ENCODE measurements at places on chromosomes 6 and 20. TPM values are rescaled to one million over a fixed set of nuclear protein-coding genes. Genes with fewer than 3 reads are reported as not detected.

PPIL6 gene
- total RNA-seq, result 10.2 TPM

DNA sequence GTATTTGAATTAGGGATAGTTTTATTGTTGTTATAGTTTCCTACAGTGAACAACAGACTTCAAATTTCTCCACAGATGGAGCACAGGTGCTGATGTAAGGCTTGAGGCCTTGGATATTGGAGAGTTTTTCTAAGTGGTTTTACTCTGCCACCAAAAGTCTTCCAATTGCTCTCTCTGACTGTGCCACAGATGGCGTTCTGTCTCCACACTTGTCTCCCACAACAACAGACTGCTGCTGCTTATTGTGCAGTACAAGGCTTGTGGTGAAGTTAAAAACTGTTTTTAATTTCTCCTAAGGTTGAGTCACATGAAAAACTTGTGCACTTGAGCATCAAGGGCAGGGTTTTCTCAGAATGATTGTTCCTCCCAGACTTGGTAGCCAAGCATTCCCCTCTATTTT lies 460.9 kb upstream of the KHDRBS2 start:
- H3K27ac ChIP-seq, result no peak overlapping the region
- no peak for DNase-seq
- H3K27me3 ChIP-seq, result no peaks in the 10 kb centered on the region
- H3K4me3 ChIP-seq, result no peak overlapping the region
- no peaks in the 10 kb centered on the region for H3K36me3 ChIP-seq
- no peaks in the 10 kb centered on the region for H3K4me1 ChIP-seq

- peaks cover 68% of the 10 kb centered on the region for H3K36me3 ChIP-seq
- H3K27ac ChIP-seq, result no peak overlapping the region
- no peaks in the 10 kb centered on the region for H3K27me3 ChIP-seq
- no peak for DNase-seq
- H3K4me1 ChIP-seq, result no peaks in the 10 kb centered on the region
These were observed 9.4 kb downstream of the FNDC11 start for GRCh38 chr20:63563225-63563935.

DNA sequence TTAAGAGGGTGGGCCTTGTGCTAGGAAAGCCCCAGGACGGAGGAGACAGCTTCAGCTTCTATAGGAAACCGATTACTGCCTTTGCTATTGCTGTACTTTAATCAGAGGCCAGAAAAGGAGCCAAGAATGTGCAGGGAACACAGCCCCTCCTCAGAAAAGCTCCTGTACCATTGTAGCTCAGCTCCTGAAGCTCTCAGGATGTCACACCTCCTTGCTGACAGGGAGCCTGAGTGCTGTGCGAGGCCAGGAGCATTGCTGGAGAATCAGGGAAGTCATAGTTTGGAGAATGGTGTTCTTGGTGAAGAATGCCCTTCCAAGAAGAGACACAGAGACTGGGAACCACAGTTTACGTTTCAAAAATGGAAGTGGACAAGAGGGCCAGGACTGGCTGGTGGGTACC lies 46.8 kb downstream of the LYRM2 start:
- no peaks in the 10 kb centered on the region for H3K36me3 ChIP-seq
- H3K4me3 ChIP-seq, result no peak overlapping the region
- H3K4me1 ChIP-seq, result no peaks in the 10 kb centered on the region

DNA sequence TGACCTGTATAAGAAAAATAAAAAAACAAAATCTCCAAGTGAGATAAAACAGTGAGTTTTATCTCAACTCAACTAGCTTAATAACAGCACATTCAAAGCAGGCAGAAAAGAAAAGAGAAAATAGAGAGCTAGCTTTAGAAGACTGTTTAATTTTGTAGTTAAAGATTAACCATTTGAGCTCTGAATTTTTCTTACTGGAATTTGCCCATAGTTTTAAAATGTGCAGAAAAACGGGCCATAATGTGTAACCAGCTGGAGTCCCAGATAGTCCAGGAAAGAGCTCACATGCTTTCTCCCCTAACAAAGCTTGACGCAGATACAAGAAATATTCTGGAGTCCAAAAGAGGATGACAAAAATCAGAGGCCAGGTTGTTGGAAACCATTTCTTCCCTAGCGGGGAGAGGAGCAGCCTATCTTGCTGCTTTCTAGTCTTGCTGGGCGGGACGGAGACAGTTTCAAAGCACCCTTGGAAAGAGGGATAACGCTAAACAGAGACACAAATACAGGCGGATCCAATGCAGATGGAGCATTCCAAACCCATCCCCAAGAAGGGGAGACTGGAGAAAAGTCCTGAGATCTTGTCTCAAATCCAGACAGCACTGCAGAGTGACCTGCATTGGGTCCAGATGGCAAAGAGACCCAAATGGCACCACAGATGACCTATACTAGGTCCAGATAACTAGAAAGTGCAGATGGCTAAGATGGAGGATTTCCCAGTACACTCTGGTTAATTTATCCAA lies 16.1 kb downstream of the TTK start:
- H3K27me3 ChIP-seq, result no peaks in the 10 kb centered on the region
- no peak overlapping the region for H3K4me3 ChIP-seq
- no peaks in the 10 kb centered on the region for H3K4me1 ChIP-seq
- no peak for DNase-seq
- H3K27ac ChIP-seq, result no peak overlapping the region
- H3K36me3 ChIP-seq, result no peaks in the 10 kb centered on the region

UNC93A gene
- total RNA-seq, result not detected

DNA sequence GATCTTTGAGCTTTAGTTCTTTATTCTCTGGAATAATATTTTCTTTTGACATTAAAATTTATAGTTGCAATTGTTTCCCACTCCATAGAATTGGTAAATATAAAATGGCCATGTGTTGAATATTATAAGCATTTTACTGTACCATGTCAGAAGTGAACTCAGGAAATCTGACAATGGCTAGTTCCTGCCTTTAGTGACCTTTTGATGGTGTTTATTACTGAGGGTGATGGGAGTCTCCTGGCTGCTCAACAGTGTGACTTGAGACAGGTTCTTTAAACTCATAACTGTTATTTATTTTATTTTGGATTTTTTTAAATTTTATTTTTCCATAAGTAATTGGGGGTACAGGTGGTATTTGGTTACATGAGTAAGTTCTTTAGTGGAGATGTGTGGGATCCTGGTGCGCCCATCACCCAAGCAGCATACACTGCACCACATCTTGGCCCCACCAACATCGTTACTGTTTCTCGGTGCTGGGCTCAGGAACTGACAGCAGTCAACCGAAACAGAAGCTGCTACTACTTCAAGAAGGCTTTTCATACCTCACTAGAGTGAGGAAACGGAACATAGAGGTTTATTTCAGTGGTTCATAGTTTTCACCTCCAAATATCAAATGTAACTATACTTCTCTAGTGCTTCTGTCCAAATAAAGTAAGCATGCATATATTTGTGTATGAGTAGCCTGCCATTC lies 90.4 kb downstream of the PLEKHG1 start:
- H3K27ac ChIP-seq, result no peak overlapping the region
- H3K27me3 ChIP-seq, result no peaks in the 10 kb centered on the region
- DNase-seq, result no peak
- no peak overlapping the region for H3K4me3 ChIP-seq

DNA sequence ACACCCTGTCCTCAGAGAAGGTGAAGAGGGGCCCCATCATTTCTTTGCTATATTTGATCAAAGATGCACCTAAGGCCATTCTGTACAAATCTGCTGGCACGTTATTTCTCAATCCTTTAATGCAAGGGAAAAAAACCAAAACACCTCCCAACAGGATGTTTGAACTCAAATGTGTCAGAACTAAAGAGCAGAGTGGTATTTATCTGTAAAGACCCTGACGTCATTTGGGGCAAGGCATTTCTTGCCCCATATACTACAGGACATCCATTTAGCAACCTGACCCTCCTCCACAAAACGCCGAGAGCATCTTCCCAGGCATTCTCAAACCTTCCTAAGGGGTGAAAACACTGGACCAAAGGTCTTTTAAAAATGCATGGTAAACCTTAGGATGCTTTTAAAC lies 50.8 kb downstream of the ZMYND8 start:
- peak overlapping the region; percentile 77 for H3K27ac ChIP-seq
- no peaks in the 10 kb centered on the region for H3K27me3 ChIP-seq
- H3K4me3 ChIP-seq, result no peak overlapping the region
- peaks cover 76% of the 10 kb centered on the region for H3K4me1 ChIP-seq
- peaks cover 47% of the 10 kb centered on the region for H3K36me3 ChIP-seq

DNA sequence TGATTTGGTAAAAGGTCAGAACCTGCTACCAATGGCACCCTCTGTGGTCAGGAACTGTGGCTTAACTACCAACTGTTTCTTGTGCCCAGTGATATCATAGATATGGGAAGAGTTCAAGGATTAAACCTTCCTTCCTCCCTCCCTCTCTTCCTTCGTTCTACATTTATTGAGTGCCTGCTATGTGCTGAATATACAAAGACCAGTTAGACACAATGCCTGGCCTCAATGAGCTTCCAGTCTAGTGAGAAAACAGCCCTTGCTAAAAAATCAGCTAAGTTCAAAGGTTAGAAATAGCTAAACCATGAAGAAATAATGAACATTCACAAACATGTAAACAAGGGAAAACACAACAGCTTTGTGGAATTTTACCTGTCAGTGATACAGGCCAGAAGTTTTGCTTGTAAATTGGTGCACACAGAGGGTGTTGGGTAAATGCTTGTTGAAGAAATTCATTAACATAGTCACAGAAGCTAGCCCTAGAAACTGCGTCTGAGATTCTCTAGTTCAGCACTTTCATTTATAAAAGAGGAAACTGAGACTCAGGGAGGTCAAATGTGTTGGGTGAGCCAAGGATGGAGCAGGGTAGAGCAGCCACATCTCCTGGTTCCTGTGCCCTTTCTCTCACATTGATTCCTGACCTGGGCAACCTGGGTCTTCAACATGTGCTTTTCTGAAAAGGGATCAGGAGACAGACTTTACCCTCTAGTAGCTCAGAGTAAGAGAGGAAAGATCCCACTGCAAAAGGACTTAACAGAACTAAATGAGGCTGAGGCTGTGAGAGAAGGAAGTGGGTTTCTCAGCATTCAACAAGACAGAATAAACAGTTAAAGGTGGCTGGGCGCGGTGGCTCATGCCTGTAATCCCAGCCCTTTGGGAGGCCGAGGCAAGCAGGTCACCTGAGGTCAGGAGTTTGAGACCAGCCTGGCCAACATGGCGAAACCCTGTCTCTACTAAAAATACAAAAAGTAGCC lies 14.4 kb upstream of the FOXO3 start:
- H3K4me3 ChIP-seq, result no peak overlapping the region
- H3K27me3 ChIP-seq, result no peaks in the 10 kb centered on the region
- H3K4me1 ChIP-seq, result peaks cover 6% of the 10 kb centered on the region
- H3K27ac ChIP-seq, result no peak overlapping the region
- no peaks in the 10 kb centered on the region for H3K36me3 ChIP-seq
- no peak for DNase-seq

YWHAB gene
- total RNA-seq, result 110 TPM

DNA sequence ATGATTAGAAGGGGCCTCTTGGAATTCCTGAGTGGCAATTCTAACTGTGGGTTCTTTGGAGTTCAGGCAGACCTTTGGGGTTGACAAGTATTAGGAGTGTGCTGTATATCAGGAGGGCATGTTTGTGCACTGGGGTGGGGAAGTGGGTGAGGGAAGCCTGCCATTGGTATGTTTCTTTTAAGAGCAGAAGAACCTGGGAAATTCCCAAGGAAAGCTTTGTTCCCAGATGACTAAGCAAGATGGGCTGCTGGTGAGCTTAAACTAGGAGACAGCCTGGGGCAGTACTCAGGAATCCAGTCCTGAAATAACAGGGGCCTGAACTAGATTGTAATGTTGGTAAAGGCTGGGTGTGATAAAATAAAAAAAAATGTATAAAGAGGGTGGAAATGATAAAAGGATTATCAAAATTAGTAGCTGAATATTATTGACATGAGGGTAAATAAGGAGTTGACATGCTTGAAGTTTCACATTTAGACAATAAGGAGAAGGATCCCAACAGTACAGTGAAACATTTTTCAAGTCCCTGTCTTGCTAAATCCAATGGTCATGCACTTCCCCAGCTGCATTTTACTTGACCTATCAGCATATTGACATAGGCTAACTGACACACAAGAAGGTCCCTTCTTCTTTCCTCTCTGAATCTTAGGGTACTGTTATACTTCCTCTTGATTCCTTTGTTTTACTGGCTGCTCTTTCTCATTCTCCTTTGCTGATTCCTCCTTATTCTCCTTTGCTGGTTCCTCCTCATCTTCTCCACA lies 18.4 kb upstream of the IFNGR1 start:
- no peaks in the 10 kb centered on the region for H3K27me3 ChIP-seq
- H3K27ac ChIP-seq, result no peak overlapping the region
- no peak overlapping the region for H3K4me3 ChIP-seq
- H3K36me3 ChIP-seq, result no peaks in the 10 kb centered on the region
- no peak for DNase-seq

DNA sequence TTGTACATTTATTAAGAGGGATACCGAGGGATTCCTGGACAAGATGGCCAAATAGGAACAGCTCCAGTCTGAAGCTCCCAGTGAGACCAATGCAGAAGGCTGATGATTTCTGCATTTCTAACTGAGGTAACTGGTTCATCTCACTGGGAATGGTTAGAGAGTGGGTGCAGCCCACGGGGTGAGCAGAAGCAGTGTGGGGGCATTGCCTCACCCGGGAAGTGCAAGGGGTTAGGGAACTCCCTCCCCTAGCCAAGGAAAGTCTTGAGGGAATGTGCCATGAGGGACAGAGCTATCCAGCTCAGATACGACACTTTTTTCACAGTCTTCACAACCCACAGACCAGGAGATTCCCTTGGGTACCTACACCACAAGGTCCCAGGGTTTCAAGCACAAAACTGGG lies 10.7 kb upstream of the TAAR2 start:
- H3K27ac ChIP-seq, result no peak overlapping the region
- H3K4me1 ChIP-seq, result no peaks in the 10 kb centered on the region
- no peak for DNase-seq
- H3K4me3 ChIP-seq, result no peak overlapping the region
- no peaks in the 10 kb centered on the region for H3K27me3 ChIP-seq

DNA sequence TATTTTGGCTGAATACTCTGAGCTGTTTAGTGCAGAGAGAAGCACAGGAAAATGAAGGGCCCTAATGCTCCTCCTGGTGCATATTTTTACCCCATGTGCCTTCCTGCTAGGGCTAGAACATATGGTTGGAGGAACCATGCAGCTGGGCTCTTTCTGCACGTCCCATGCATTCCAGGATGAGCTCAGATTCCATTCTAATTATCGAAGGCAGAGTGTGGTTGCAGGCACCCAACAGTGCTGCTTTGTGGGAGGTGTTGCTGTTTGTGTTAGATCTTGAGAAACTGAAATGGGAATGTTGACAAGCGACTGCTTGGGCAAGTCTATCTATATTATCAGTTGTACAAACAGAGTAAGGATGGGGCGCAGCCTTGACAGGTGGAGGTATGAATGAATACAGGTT lies 419.5 kb downstream of the DHX35 start:
- DNase-seq, result no peak
- no peak overlapping the region for H3K27ac ChIP-seq
- no peak overlapping the region for H3K4me3 ChIP-seq
- H3K36me3 ChIP-seq, result no peaks in the 10 kb centered on the region
- H3K4me1 ChIP-seq, result no peaks in the 10 kb centered on the region
- H3K27me3 ChIP-seq, result no peaks in the 10 kb centered on the region

GRCh38 chr6:142857796-142858555 lies 87.0 kb downstream of the HIVEP2 start:
- no peak for DNase-seq
- peaks cover 3% of the 10 kb centered on the region for H3K4me1 ChIP-seq
- H3K27me3 ChIP-seq, result no peaks in the 10 kb centered on the region
- H3K27ac ChIP-seq, result no peak overlapping the region

GRCh38 chr20:3382836-3383235 lies 24.6 kb downstream of the DNAAF9 start:
- H3K4me1 ChIP-seq, result no peaks in the 10 kb centered on the region
- peaks cover 18% of the 10 kb centered on the region for H3K36me3 ChIP-seq
- no peak overlapping the region for H3K4me3 ChIP-seq
- DNase-seq, result no peak
- H3K27me3 ChIP-seq, result no peaks in the 10 kb centered on the region
- no peak overlapping the region for H3K27ac ChIP-seq

CLVS2 gene
- total RNA-seq, result 1.5 TPM

SLC22A3 gene
- total RNA-seq, result 26.3 TPM
